Psoas muscle (tissue), 8 donors: ENCODE measurements at places on chromosomes 1 and 21. TPM values are rescaled to one million over a fixed set of nuclear protein-coding genes. Genes with fewer than 3 reads are reported as not detected.

GRCh38 chr1:79295967-79296366 lies 289.4 kb upstream of the ADGRL4 start:
- no peaks in the 10 kb centered on the region for H3K27me3 ChIP-seq
- no peaks in the 10 kb centered on the region for H3K36me3 ChIP-seq
- H3K27ac ChIP-seq: no peak overlapping the region
- H3K4me1 ChIP-seq: no peaks in the 10 kb centered on the region
- no peak overlapping the region for H3K4me3 ChIP-seq

DNA sequence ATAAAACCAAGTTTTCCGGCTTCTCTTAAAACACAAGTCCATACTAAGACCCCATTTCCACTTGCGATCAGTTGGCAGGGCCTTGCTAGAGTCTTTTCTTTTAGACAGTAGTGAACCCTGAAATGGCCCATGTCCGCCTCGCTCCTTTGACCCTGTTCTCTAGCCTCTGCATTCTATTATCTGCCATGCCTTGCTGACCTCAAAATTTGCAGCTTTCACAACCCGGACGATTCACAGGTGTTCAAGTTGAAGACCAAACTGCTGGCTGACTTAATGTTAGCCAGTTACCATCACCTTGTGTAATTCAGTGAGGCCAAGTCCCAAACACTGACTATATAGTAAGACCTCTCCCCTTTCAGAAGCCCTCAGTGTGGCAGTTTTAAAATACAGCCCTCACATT lies 174.2 kb downstream of the PCP4 start:
- DNase-seq: no peak
- no peaks in the 10 kb centered on the region for H3K27me3 ChIP-seq
- H3K4me3 ChIP-seq: no peak overlapping the region

- no peaks in the 10 kb centered on the region for H3K27me3 ChIP-seq
- no peak for DNase-seq
- no peak overlapping the region for H3K27ac ChIP-seq
- H3K4me1 ChIP-seq: no peaks in the 10 kb centered on the region
Observed at GRCh38 chr1:20678599-20678998, 17.4 kb upstream of the DDOST start.

DNA sequence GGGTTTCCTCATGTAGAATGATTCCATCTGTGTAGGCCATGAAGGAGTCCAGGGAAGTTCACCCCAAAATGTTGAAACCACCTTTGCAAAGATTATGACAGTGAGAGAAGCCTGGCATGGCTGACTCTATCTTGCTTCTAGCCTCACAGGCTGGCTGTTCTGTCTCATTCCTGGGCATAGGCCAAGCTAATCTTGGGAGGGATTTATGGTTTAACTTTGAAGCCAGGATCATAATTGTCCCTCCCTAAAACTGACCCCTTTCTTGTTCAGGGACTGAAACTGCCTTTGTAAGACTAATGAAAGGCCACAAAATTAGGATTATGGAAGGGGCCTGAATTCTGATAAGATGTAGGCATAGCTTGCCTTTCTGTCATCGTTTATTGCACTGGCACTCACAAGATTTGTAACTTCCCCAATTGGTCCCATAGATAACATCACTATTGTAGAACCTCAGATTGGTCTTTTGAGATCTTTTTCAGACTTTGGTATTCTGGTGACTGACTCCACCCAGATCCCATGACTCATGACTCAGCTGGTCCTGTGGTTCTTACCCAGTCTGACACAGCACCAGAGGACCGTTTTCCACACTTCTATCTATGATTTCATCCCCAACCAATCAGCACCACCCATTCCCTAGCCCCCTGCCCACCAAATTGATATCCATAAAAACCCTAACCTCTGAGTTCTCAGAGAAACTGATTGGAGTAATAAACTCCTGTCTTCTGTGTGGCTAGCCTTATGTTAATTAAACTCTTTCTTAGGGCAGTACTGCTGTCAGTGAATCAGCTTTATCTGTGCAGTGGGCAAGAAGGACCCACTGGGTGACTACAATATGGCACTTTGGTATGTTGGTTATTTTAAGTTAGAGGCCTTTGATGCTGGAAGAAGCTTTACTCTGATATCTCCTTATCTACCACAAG lies 13.6 kb upstream of the LAMTOR5 start:
- H3K27me3 ChIP-seq: no peaks in the 10 kb centered on the region
- H3K4me1 ChIP-seq: no peaks in the 10 kb centered on the region
- DNase-seq: no peak
- H3K36me3 ChIP-seq: no peaks in the 10 kb centered on the region

The LAMTOR2 gene
- total RNA-seq: 46.1 TPM

The VHLL gene
- total RNA-seq: not detected

The FHAD1 gene
- total RNA-seq: not detected

The MAGOH gene
- total RNA-seq: 23.4 TPM

The CRYAA gene
- not detected for total RNA-seq
